ENCODE measurements at places on chromosomes 11 and 22. TPM values are rescaled to one million over a fixed set of nuclear protein-coding genes. Genes with fewer than 3 reads are reported as not detected.
A peak's percentile ranks its signal among the peaks of the same experiment; 100 is the strongest.

GRCh38 chr11:44776551-44777208, 49.9 kb downstream of the TSPAN18 start:
- H3K36me3 ChIP-seq, result no peaks in the 10 kb centered on the region
- no peaks in the 10 kb centered on the region for H3K27me3 ChIP-seq
- peak overlapping the region; percentile 14 for H3K27ac ChIP-seq
- no peak overlapping the region for H3K4me3 ChIP-seq

GRCh38 chr11:132008226-132008625, 637.8 kb downstream of the NTM start:
- no peak overlapping the region for H3K4me3 ChIP-seq
- H3K27ac ChIP-seq, result no peak overlapping the region
- H3K27me3 ChIP-seq, result no peaks in the 10 kb centered on the region
- no peak for DNase-seq

DNA sequence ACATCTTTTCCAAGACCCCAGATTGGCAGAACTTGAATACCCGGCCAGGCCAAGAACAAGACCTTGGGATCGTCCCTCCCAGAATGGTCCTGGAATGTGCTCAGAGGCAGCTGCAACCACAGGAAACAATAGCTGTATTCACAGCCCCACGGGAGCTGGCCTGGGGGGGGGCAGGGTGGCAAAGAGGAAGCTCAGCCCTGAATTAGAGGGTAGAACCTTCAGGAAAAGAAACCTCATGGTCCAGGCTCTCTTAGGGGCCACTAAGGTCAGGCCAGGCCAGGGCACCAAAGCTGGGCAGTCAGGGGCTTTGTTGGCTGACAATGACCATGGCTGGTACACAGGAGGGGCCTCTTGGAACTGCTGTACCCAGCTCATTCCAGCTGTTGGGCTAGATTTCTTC, 17.3 kb downstream of the RPL27A start:
- H3K4me3 ChIP-seq, result no peak overlapping the region
- H3K4me1 ChIP-seq, result no peaks in the 10 kb centered on the region
- H3K27me3 ChIP-seq, result no peaks in the 10 kb centered on the region
- H3K27ac ChIP-seq, result peak overlapping the region; percentile 68
- peaks cover 97% of the 10 kb centered on the region for H3K36me3 ChIP-seq

GRCh38 chr11:123052901-123053721, 8.8 kb downstream of the HSPA8 start:
- H3K4me3 ChIP-seq, result no peak overlapping the region
- no peak overlapping the region for H3K27ac ChIP-seq
- H3K27me3 ChIP-seq, result no peaks in the 10 kb centered on the region
- peaks cover 31% of the 10 kb centered on the region for H3K4me1 ChIP-seq
- H3K36me3 ChIP-seq, result peaks cover 56% of the 10 kb centered on the region
- DNase-seq, result no peak

GRCh38 chr11:17918049-17918605, 94.7 kb downstream of the SERGEF start:
- no peaks in the 10 kb centered on the region for H3K4me1 ChIP-seq
- H3K4me3 ChIP-seq, result no peak overlapping the region
- DNase-seq, result no peak
- no peak overlapping the region for H3K27ac ChIP-seq
- H3K36me3 ChIP-seq, result peaks cover 23% of the 10 kb centered on the region
- H3K27me3 ChIP-seq, result no peaks in the 10 kb centered on the region

DNA sequence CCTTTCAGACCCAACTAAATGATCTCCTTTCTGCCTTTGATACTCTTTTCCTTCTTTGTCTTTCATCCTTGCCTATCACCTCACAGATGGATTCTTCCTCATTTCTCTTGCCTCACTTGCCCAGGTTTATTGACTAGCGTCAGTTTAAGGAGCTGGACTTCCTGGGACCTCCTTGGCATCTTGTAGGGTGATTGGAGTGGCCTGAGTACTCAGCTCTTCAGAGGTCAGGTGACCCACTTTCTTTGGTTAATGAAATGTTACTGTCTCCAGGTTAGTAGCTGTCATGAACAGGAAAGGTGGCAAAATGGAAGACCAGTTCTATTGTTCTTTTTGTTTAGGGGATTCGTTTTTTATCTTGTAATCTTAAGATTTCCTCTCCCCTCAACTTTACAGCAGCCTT, 4.6 kb upstream of the BACE1-AS start:
- H3K4me1 ChIP-seq, result no peaks in the 10 kb centered on the region
- H3K36me3 ChIP-seq, result peaks cover 100% of the 10 kb centered on the region
- H3K27ac ChIP-seq, result no peak overlapping the region
- no peak for DNase-seq
- no peak overlapping the region for H3K4me3 ChIP-seq
- H3K27me3 ChIP-seq, result no peaks in the 10 kb centered on the region

HBB gene
- 1,619 TPM for total RNA-seq

DNA sequence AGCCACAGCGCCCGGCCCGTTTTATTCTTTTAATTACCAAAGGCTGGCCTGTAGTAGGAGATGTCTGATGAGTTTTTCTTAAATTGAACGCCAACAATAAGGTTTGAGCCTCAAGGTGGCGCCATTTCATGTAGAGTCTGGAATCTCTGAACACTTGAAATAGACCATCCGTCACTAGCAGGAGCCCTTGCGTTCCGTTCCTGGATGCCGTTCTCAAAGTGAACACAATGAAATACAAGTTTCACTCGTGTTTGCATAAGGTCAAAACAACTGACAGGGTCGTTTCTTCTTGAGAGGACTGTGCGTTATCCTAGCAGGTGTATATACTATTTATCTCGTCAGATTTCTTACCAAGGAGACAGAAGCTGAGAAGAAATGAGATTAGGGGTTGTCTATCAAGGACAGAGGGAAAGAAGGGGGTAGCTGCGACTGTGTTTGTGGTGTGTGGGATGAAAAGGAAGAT, 18.7 kb upstream of the SCGB1D1 start:
- H3K27me3 ChIP-seq, result no peaks in the 10 kb centered on the region
- H3K27ac ChIP-seq, result no peak overlapping the region
- no peaks in the 10 kb centered on the region for H3K4me1 ChIP-seq
- H3K36me3 ChIP-seq, result no peaks in the 10 kb centered on the region
- no peak overlapping the region for H3K4me3 ChIP-seq

- DNase-seq, result no peak
- H3K27ac ChIP-seq, result no peak overlapping the region
- no peaks in the 10 kb centered on the region for H3K27me3 ChIP-seq
- H3K36me3 ChIP-seq, result peaks cover 100% of the 10 kb centered on the region
Observed at GRCh38 chr11:47280860-47281259, 10.9 kb downstream of the MADD start.

NAV2 gene
- 19.3 TPM for total RNA-seq

DNA sequence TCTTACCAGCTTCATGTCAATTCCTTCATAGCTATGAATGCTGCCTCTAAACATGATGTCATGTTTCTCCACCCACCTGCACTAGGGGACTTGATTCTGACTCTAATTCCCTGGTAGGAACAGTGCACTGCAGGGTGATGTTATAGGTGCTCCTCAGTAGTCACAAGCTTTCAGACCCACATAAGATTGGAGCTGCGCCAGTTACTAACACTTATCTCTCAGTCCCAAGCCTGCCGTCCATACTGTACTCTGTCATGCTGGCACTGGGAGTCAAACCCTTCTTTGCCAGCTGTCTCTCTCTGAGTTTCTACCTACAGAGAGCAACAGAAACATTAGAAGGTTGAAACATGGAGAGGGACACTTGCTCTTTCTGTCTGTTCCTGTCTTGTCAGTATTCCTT, 5.5 kb downstream of the OR56A1 start:
- no peaks in the 10 kb centered on the region for H3K4me1 ChIP-seq
- no peaks in the 10 kb centered on the region for H3K27me3 ChIP-seq
- H3K36me3 ChIP-seq, result no peaks in the 10 kb centered on the region
- no peak overlapping the region for H3K4me3 ChIP-seq
- H3K27ac ChIP-seq, result no peak overlapping the region

DNA sequence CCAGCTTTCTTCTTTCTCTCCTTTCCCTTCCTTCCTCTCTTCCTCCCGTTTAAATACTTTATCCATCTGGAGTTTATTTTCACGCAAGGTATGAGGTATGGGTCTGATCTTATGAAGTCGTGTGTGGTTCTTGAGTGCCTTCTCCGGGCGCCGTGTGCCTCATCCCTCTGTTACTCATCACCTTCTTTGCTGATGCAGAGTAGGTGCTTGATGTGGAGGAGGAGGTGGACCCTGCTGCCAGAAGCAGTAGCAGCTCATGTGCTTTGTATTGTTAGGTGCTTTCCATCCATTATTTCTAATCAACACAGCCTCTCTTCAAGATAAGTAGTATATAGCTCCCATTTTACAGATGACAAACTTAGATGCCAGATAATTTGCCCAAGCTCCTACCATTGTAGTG, 47.0 kb downstream of the TNRC6B start:
- H3K4me3 ChIP-seq, result no peak overlapping the region
- H3K27me3 ChIP-seq, result no peaks in the 10 kb centered on the region
- H3K36me3 ChIP-seq, result no peaks in the 10 kb centered on the region
- no peak overlapping the region for H3K27ac ChIP-seq
- no peak for DNase-seq
- H3K4me1 ChIP-seq, result peaks cover 88% of the 10 kb centered on the region

TAGLN gene
- 2,320 TPM for total RNA-seq

OR52E8 gene
- total RNA-seq, result not detected

GRCh38 chr11:109155291-109155690, 266.7 kb upstream of the C11orf87 start:
- no peak overlapping the region for H3K27ac ChIP-seq
- no peak for DNase-seq
- H3K4me1 ChIP-seq, result no peaks in the 10 kb centered on the region
- no peaks in the 10 kb centered on the region for H3K36me3 ChIP-seq

GRCh38 chr11:121591405-121592033, 138.8 kb upstream of the SORL1-AS1 start:
- peaks cover 78% of the 10 kb centered on the region for H3K36me3 ChIP-seq
- H3K4me1 ChIP-seq, result no peaks in the 10 kb centered on the region
- H3K27ac ChIP-seq, result no peak overlapping the region
- H3K4me3 ChIP-seq, result no peak overlapping the region

DNA sequence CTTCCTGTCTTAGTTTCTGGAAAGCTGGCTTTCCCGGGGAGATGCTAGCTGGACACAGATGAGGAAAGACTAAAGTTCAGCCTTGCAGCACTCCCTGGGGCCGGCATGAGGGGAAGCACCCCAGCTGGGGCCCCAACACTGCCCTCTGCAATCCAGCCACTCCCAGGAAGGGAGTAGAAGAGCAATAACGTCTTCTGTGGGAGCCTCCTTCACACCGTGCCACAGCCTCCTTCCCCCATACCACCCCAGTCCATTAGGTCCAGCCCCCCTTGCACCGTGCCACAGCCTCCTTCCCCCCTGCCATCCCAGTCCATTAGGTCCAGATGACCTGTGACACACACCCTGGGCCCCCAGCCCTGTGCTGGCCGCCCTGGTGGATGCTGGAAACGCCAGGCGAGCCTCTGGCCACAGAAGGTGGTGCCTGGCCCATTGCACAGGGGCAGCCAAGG, 44.1 kb upstream of the PRDM11 start:
- H3K27ac ChIP-seq, result no peak overlapping the region
- no peaks in the 10 kb centered on the region for H3K36me3 ChIP-seq
- H3K4me3 ChIP-seq, result no peak overlapping the region
- no peak for DNase-seq
- peaks cover 15% of the 10 kb centered on the region for H3K4me1 ChIP-seq

DNA sequence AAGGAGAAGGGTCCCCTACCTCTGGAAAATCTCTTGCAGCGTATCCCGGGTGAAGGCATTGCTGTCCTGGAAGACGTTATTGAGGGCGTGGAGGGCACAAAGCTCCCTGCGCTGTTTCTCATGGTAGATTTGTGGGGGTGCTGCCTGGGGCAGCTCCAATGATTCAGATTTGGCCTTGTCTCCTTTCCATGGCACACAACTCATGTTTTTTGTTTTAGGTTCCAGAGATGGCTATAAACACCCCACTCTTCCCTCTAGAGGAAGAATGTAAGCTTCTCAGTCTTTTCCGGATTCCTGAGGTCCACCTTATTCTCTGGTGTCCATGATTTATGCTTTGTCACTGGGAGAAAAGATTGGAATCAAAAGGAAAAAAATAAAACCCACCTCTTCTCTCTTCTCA, 959 bp downstream of the JOSD1 start:
- DNase-seq, result peak; percentile 60
- H3K27ac ChIP-seq, result peak overlapping the region; percentile 99
- H3K27me3 ChIP-seq, result no peaks in the 10 kb centered on the region
- H3K4me3 ChIP-seq, result peak overlapping the region; percentile 66

DNA sequence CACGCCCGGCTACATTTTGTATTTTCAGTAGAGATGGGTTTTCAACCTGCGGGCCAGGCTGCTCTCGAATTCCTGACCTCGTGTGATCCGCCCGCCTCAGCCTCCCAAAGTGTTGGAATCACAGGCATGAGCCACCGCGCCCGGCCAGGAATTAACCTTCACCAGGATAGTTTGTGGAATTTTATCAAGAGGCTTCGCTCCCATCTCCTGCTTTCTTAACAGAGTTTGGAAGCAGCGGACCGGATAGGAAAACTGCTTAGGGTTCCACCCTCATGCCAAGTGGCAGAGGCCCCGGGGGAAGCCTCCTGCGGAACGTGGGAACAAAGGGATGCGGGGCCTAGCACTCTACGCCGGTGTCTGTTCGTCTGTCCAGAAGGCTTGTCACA, 229.9 kb downstream of the ST3GAL4 start:
- no peaks in the 10 kb centered on the region for H3K36me3 ChIP-seq
- no peak for DNase-seq
- H3K27ac ChIP-seq, result no peak overlapping the region
- peak overlapping the region; percentile 9 for H3K4me3 ChIP-seq
- peaks cover 13% of the 10 kb centered on the region for H3K4me1 ChIP-seq
- H3K27me3 ChIP-seq, result no peaks in the 10 kb centered on the region

DNA sequence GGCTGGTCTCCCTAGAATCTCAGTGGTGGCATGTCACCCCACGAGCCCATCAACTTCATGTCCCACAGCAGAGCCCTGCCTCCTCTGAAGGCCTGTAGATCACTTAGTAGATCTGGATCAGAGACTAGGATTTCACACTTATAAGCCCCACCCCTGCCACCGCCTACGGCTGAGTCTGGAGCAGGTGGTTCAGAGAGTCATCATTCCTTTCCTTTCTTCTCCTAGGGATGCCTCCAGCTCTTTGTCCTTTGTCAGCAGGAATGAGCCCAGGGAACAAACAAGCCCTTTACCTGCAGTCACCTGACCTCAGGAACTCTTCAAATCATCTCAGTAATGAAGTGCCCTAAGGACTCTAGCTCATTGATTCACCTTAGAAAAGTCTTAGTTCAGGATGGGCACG, 37.8 kb downstream of the SCGB1A1 start:
- H3K27ac ChIP-seq, result no peak overlapping the region
- H3K36me3 ChIP-seq, result no peaks in the 10 kb centered on the region
- H3K4me1 ChIP-seq, result no peaks in the 10 kb centered on the region

OSM gene
- total RNA-seq, result 1.3 TPM

RRAS2 gene
- 65.0 TPM for total RNA-seq

GRCh38 chr11:114159802-114160632, 100.5 kb downstream of the ZBTB16 start:
- peaks cover 100% of the 10 kb centered on the region for H3K4me1 ChIP-seq
- DNase-seq, result peak; percentile 100
- peaks cover 5% of the 10 kb centered on the region for H3K36me3 ChIP-seq
- no peaks in the 10 kb centered on the region for H3K27me3 ChIP-seq
- H3K4me3 ChIP-seq, result no peak overlapping the region

DPAGT1 gene
- 7.6 TPM for total RNA-seq

GRCh38 chr11:119531623-119532022, 108.7 kb upstream of the THY1 start:
- H3K27me3 ChIP-seq, result peaks cover 8% of the 10 kb centered on the region
- H3K4me3 ChIP-seq, result no peak overlapping the region
- no peak overlapping the region for H3K27ac ChIP-seq
- no peak for DNase-seq
- no peaks in the 10 kb centered on the region for H3K36me3 ChIP-seq

All from stomach (tissue), 19 donors.